ENCODE measurements at places on chromosomes 3 and 15.
A peak's percentile ranks its signal among the peaks of the same experiment; 100 is the strongest.

- DNase-seq = no peak
Measured at GRCh38 chr3:191959876-191960413, 499.0 kb downstream of the PYDC2 start.

- no peak for DNase-seq
Measured at GRCh38 chr3:150733936-150734794, 28.8 kb downstream of the SIAH2 start.

DNA sequence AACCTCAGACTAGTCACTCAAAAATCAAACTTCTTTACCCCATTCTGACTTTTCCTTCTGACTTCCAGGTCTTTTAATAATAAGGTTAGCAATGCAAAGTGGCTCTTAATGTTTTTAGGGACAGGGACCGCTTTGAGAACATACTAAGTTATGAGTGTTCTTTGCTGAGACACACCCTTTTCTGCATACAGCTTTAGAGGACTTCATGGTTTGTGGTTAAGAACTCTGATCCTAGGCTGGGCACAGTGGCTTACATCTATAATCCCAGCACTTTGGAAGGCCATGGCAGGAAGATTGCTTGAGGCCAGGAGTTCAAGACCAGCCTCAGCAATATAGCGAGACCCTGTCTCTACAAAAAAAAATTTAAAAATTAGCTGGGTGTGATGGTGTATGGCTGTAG, 85.8 kb upstream of the CACNA2D3 start:
- DNase-seq = no peak

GRCh38 chr15:78382114-78382880, 42.1 kb downstream of the CRABP1 start:
- no peak for DNase-seq

DNA sequence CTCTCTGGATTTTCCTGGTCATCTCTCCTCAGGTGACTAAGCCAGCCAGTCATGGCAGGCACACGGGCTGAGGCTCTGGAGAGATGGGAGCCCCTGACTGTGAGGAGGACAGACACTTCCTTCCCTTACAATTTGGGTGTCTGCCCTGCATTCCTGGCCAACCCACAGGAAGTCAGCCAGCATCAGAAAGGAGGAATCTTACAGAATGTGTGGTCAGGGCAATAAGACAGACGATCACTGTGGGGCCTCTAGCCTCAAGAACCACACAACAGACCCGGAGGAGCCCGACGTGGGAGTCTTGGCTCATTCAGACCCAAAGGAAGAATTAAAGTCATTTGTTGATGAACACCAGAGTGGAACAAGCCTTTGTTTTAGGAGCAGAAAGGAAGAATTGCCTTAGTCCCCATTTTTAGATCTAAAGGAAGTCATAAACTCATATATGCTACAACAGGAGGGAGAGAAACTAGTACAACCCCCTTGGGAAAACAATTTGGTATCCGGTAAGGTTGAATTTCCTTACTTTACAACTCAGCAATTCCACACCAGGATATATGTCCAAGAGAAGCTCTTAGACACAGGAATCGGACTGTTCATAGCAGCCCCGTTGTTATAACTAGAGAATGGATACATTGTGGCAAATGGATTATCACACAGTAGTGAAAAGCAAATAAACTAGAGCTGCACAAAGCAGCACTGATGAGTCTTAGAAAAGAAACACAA, 62.2 kb downstream of the ABTB1 start:
- DNase-seq = no peak

GRCh38 chr3:19065027-19065426, 83.3 kb upstream of the KCNH8 start:
- DNase-seq = no peak

GRCh38 chr3:49352281-49352680, 5.9 kb downstream of the GPX1 start:
- no peak for DNase-seq

DNA sequence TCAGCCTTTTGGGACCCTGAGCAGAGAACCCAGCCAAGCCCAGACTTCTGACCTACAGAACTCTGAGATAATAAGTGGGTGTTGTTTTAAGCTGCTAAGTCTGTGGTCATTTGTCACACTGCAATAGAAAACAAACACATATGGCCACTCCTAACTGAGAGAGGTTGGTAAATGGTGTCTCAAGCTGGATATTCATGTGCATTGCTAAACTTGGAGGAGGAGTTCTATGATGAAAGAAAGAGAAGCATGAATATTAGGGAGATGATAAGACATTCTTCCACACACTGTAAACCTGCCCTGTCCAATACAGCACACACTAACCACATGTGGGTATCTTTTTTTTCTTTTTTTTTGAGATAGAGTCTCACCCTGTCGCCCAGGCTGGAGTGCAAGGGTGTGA, 27.8 kb upstream of the UBL7 start:
- DNase-seq = no peak

- peak; percentile 39 for DNase-seq
Measured at GRCh38 chr15:31215490-31216214, 111.0 kb upstream of the KLF13 start.

- DNase-seq = no peak
Measured at GRCh38 chr3:31114929-31115283, 220.4 kb upstream of the GADL1 start.

GRCh38 chr15:77034695-77035489, 36.0 kb downstream of the TSPAN3 start:
- no peak for DNase-seq

DNA sequence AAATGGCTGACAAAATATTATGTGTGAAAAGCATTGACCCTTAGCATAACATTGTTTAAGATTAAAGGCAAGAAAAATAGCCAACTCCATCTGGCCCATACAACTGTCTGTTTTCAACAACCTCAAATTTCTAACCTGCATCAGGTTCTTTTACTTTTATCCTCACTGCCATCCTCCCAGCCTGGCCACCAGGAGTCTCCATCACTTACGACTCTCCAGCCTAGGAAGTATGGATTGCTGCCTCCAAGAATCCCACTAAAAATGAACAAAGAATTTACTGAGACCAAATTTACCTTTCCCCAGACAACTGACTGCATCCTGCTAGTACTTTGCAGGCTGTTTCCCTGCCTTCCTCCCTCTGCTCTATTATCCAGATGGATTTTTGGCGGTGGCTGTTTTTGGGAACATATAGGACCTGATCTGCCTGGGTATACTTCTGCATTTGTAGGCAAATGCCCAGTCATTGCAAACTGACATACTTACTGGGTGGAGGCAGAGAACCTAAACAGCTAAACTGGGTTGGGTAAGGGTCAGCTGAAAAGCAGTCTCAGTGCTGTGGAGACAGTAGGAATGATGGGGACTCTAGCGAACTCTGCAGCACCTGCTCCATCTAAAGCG, 144.2 kb downstream of the GHSR start:
- no peak for DNase-seq

DNA sequence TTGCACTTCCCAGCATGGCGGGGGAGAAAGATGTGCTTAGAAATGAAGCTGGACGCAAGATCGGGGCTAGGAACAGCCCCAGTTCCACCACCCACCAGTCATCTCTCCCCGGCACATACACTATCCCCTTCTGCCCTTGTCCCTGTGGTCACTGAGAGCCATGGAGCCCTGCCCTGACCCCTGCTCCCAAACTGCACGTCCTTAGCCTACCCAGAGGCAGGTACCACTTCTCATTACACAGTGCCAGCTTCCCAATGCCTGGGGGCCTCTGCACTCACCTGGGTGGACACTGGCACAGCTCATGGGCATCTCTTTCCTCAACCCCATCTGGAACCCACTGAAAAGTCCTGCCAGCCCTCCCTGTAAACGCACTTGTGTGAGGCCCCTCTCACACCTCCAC, 139.3 kb upstream of the PRR20G start:
- no peak for DNase-seq

DNA sequence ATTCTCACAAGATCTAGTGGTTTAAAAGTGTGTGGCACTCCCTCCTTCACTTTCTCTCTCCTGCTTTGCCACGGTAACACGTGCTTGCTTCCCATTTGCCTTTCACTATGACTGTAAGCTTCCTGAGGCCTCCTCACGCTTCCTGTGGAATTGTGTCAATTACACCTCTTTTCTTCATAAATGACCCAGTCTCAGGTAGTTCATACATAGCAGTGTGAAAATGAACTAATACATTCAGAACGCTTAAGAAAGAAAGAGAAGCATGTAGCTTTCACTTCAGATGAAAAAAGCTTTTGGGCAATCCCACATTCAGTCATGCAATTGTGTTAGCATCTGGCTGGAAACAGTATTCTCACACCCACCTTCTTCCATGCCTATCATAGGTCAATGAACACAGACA, 24.4 kb downstream of the P3H2 start:
- DNase-seq = no peak

DNA sequence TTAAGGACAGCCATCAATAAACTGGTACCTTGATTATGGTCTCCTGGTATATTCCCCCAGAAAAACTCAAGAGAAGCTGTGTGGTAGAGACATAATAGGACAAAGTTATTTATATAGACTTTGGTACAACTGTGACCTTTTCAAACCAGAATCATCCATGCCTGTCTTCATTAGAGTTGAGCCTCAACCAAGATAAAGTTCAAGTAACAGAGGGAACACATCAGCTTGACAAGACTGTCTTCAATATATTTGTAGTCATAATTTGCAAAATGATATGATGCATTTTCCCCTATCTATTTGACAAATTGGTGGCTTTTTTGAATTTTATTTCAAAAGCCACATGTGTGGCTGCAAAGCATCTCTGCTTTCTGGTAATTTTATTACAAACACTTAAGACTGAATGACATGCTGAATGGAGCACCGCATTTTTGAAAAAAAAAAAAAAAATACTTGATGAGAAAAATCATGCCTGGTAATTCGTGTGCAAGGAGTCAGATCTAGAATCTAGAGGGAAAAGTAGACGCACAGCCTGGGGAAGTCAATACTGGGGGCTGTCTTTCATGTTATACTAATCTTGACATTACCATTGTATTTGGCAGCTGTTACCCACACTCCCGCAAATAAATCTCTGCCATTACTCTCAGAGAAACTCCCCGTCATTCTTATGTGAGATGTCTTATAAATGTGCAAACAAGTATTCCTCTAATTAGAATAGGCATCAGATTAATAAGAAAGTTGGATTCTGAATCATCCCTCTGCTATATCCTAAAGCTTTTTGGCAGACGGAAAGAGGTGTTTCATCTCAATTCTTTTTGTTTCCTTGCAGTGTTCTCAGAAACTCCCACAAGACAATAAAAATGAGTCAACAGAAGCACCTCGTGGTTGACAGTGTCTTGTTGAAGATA, 554.8 kb upstream of the CBLB start:
- no peak for DNase-seq

DNA sequence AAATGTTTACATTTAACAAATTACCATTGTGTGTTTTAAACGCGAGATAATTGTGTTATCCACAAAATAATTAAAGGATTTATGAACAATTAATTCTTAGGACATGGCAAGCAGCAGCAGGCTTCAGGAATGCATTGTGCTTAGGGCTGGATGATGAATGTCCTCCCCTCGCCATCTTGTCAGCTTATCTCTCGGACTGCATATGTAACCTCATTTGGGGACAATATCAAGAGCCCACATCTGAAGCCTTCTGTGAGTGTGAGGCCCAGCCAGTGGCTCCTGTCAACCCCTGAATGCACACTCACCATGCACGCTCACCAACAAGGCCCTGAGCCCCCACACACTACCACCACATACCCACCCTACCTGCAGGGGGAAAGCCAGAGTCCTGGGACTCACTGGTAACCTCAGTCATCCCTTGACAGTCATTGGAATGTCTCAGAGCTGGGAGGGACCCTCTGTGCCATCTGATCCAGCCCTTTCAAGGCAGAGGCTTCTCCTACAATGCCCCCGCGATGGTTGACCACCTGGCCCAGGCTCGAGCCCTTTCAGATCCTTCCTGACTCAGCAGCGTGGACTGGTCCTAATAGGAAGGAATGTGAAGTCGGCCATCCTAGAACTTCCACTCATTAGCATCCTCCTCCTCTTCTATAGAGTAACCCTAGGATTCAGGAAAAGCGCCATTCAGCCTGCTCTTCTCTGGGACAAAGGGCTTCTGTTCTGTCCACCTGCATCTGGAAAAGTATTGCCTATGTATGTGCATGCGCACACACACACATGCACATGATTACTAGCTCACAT, 38.2 kb downstream of the MRPL46 start:
- DNase-seq = no peak

DNA sequence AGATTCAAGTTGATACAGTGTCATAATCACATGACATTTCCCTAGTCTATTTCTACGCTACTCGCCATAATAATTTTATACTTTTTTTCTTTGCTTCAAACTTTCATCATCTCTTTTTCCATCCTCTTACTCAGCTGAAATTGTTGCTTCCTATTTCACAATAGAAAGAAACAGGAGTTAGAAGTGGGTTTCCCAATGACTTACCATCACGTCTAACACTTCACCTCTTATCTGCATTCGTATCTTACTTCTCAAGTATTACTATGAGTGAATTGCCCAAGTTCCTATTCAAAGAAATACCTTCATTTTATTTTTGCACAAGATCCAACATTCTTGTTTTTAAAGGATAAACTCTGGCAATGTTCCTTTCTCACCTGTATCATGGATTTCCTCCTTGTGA, 1539.9 kb downstream of the SI start:
- no peak for DNase-seq

- no peak for DNase-seq
Measured at GRCh38 chr3:16913264-16913580, 28.5 kb downstream of the PLCL2 start.

DNA sequence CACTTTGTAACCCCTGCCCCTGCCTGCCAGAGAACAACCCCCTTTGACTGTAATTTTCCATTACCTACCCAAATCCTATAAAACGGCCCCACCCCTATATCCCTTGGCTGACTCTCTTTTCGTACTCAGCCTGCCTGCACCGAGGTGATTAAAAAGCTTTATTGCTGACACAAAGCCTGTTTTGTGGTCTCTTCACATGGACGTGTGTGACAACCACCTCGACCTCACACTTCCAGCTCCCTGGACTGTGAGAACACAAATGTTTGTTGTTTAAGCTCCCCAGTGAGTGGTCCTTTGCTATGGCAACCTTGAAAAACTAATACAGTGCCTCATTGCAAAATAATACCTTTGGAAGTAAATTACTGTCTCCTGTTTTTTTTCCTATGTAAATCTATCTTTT, 299.2 kb upstream of the POU1F1 start:
- DNase-seq = no peak

DNA sequence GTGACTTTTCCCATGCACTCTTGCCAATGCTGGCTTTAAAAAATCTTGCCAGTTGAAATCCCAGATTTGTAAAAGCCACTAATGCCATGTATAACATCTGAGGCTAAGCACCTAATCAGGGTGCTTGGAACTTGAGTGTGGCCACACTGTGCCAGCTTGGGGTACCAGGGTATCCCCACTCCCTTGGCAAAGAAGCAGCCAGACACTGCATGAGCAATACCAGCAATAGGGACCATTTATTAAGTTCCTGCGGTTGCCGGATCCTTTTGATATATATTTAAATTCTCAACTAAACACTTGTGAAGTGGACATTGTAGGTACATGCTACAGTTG, 2.2 kb upstream of the RHCG start:
- DNase-seq = no peak

GRCh38 chr3:65999606-66000005, 39.1 kb downstream of the MAGI1 start:
- no peak for DNase-seq
